ENCODE measurements at places on chromosomes 12 and 14. TPM values are rescaled to one million over a fixed set of nuclear protein-coding genes. Genes with fewer than 3 reads are reported as not detected.
A peak's percentile ranks its signal among the peaks of the same experiment; 100 is the strongest.

SNW1 gene
- total RNA-seq = 88.1 TPM

DNA sequence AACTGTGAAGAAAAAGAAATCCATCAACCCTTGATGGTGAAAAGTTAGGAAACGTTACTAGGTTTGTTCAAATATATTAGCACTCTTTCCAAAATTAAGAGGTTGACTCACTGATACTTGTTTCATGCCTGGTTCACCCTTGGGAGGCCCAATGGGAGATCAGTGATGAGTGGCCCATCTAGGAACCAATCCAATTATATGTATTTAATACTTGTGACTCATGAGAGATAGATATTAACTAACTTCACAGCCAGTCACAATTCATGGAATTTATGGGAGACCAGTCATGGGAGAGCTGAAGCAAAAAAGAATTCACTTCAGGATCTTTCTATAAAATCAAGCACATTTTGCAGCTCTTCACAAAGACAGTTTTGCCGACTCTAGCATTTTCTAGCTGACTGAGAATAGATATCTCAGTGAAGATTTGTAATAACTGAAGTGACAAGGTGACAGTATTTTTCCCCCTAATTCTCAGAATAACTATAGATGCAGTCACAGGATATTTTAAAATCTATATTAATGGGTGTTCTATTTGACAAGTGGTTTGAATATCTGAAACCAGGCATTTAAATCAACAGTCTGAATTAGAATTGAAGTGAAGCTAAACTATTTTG lies 230.2 kb downstream of the EPS8 start:
- no peaks in the 10 kb centered on the region for H3K27me3 ChIP-seq
- no peak for DNase-seq
- no peaks in the 10 kb centered on the region for H3K36me3 ChIP-seq

- no peaks in the 10 kb centered on the region for H3K36me3 ChIP-seq
- H3K27ac ChIP-seq = no peak overlapping the region
- peak; percentile 92 for DNase-seq
- H3K4me1 ChIP-seq = peaks cover 24% of the 10 kb centered on the region
Observed at GRCh38 chr12:6330192-6330591, 11.7 kb downstream of the TNFRSF1A start.

- H3K27me3 ChIP-seq = no peaks in the 10 kb centered on the region
- no peaks in the 10 kb centered on the region for H3K36me3 ChIP-seq
- no peak for DNase-seq
- no peaks in the 10 kb centered on the region for H3K4me1 ChIP-seq
- no peak overlapping the region for H3K27ac ChIP-seq
- H3K4me3 ChIP-seq = no peak overlapping the region
Observed at GRCh38 chr12:8866429-8866828, 44.0 kb downstream of the A2ML1 start.

DNA sequence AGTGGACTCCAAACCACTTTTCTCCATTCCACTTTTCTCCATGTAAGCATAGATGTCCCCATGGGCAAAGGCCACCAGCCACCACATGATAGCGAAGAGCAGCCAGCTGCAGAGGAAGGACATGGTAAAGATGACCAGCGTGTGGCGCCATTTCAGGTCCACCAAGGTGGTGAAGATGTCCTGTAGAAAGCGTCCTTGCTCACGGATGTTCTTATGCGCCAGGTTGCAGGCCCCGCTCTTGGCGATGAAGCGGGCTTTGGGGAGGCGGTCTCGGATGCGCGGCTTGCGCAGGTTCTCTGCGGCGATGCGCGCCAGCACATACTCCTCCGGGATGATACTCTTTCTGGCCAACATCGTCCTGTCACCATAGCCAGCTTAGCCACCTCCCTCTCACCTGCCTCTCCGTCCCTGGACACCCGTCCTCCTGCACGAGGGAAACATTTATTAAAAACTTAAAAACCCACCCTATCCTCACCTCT lies 1.2 kb downstream of the KCNJ8 start:
- no peaks in the 10 kb centered on the region for H3K27me3 ChIP-seq
- peak; percentile 59 for DNase-seq
- H3K36me3 ChIP-seq = no peaks in the 10 kb centered on the region
- H3K27ac ChIP-seq = no peak overlapping the region

OR6C68 gene
- not detected for total RNA-seq

MOK gene
- 4.4 TPM for total RNA-seq

CTSG gene
- not detected for total RNA-seq

DNA sequence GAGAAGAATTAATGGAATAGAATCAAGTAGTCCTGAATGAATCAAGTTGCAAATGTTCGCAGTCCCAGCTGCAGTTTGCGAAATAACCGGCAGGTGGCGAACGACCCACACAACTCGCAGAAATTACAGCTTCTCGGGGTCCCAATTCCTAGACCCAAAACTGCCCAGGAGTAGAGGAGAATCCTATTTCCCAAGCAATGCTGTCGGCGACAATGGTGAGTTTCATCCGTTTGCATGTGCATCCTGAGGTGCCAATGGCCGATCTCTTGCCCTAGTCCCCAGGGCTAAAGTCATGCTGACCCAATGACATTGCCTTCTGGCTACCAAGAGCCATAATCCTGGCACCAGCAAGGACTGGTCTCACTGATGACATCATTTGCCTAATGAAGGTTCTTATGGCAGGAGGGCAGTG lies 8.5 kb upstream of the ASCL1 start:
- H3K27me3 ChIP-seq = no peaks in the 10 kb centered on the region
- H3K4me3 ChIP-seq = no peak overlapping the region

DNA sequence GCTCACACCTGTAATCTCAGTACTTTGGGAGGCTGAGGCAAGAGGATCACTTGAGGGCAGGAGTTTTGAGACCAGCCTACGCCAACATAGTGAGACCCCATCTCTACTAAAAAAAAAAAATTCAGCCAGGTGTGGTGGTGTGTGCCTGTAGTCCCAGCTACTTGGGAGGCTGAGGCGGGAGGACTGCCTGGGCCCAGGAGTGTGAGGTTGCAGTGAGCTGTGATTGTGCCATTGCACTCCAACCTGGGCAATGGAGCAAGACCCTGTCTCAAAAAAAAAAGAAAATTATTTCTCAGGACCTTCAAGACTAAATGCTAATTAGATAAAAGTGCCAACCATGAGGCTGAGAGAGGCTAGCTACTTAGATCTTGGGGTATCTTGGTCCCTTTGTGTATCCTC lies 23.5 kb downstream of the OTUB2 start:
- DNase-seq = no peak
- no peaks in the 10 kb centered on the region for H3K27me3 ChIP-seq
- H3K4me1 ChIP-seq = no peaks in the 10 kb centered on the region
- no peak overlapping the region for H3K27ac ChIP-seq
- H3K36me3 ChIP-seq = peaks cover 69% of the 10 kb centered on the region

GRCh38 chr12:32595251-32595650 lies 83.8 kb upstream of the DNM1L start:
- H3K27me3 ChIP-seq = no peaks in the 10 kb centered on the region
- no peaks in the 10 kb centered on the region for H3K4me1 ChIP-seq
- H3K27ac ChIP-seq = no peak overlapping the region
- H3K36me3 ChIP-seq = no peaks in the 10 kb centered on the region
- H3K4me3 ChIP-seq = no peak overlapping the region
- no peak for DNase-seq

- H3K27ac ChIP-seq = no peak overlapping the region
- H3K4me3 ChIP-seq = no peak overlapping the region
- H3K4me1 ChIP-seq = no peaks in the 10 kb centered on the region
- no peaks in the 10 kb centered on the region for H3K36me3 ChIP-seq
Observed at GRCh38 chr14:55722054-55722453, 142.0 kb downstream of the KTN1 start.

- no peaks in the 10 kb centered on the region for H3K27me3 ChIP-seq
- no peak for DNase-seq
- H3K4me1 ChIP-seq = no peaks in the 10 kb centered on the region
- no peaks in the 10 kb centered on the region for H3K36me3 ChIP-seq
- H3K4me3 ChIP-seq = no peak overlapping the region
Observed at GRCh38 chr14:100389497-100390104, 66.5 kb downstream of the SLC25A47 start.

KRT80 gene
- not detected for total RNA-seq

GRCh38 chr14:57987596-57988300 lies 121.9 kb upstream of the SLC35F4 start:
- no peak for DNase-seq
- H3K36me3 ChIP-seq = no peaks in the 10 kb centered on the region
- 0 out of 2 replicates have a peak, but pooled peaks cover 3% of the 10 kb centered on the region for H3K27me3 ChIP-seq
- H3K4me3 ChIP-seq = no peak overlapping the region

KLRC1 gene
- not detected for total RNA-seq

DNA sequence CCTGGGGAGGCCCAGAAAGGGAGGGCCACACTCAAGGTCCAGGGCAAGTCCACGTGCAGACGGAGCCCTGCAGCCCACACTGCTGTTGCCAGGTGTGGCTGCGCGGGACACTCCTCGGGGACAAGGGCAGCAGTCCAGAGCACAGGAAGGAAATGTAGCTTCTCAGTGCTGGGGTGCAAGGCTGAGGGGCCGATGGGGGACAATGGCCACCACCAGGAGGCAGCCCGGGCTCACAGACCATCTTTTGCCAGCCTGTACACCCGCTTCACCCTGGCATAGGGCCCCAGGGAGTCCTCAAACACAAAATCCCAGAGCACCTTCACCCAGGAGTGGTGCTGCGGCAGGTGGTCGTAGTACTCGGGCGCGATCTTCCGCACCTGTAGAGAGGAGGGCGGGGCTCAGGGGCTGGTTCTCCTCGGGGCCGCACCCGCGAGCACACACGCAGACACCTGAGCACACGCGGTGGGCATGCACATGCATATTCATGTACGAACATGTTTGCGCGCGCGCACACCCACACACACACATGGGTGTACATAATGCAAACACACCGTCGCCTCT lies 12.8 kb downstream of the DEGS2 start:
- H3K4me1 ChIP-seq = peaks cover 10% of the 10 kb centered on the region
- H3K36me3 ChIP-seq = no peaks in the 10 kb centered on the region
- no peak overlapping the region for H3K27ac ChIP-seq
- no peak for DNase-seq
- H3K4me3 ChIP-seq = no peak overlapping the region

GRCh38 chr14:97408937-97409815 lies 612.0 kb downstream of the VRK1 start:
- no peak overlapping the region for H3K4me3 ChIP-seq
- no peaks in the 10 kb centered on the region for H3K27me3 ChIP-seq
- H3K36me3 ChIP-seq = no peaks in the 10 kb centered on the region
- no peak overlapping the region for H3K27ac ChIP-seq
- DNase-seq = no peak

- H3K36me3 ChIP-seq = no peaks in the 10 kb centered on the region
- no peak overlapping the region for H3K27ac ChIP-seq
- H3K4me3 ChIP-seq = no peak overlapping the region
- no peaks in the 10 kb centered on the region for H3K27me3 ChIP-seq
Observed at GRCh38 chr12:57623811-57624390, 9.1 kb downstream of the B4GALNT1 start.

GRCh38 chr14:99615497-99616157 lies 11.6 kb upstream of the CCDC85C start:
- no peaks in the 10 kb centered on the region for H3K36me3 ChIP-seq
- DNase-seq = no peak
- no peaks in the 10 kb centered on the region for H3K27me3 ChIP-seq
- H3K4me3 ChIP-seq = no peak overlapping the region
- no peak overlapping the region for H3K27ac ChIP-seq

GRCh38 chr12:11970155-11970520 lies 100.6 kb upstream of the BCL2L14 start:
- H3K36me3 ChIP-seq = no peaks in the 10 kb centered on the region
- H3K27ac ChIP-seq = no peak overlapping the region
- H3K27me3 ChIP-seq = no peaks in the 10 kb centered on the region
- H3K4me3 ChIP-seq = no peak overlapping the region

DNA sequence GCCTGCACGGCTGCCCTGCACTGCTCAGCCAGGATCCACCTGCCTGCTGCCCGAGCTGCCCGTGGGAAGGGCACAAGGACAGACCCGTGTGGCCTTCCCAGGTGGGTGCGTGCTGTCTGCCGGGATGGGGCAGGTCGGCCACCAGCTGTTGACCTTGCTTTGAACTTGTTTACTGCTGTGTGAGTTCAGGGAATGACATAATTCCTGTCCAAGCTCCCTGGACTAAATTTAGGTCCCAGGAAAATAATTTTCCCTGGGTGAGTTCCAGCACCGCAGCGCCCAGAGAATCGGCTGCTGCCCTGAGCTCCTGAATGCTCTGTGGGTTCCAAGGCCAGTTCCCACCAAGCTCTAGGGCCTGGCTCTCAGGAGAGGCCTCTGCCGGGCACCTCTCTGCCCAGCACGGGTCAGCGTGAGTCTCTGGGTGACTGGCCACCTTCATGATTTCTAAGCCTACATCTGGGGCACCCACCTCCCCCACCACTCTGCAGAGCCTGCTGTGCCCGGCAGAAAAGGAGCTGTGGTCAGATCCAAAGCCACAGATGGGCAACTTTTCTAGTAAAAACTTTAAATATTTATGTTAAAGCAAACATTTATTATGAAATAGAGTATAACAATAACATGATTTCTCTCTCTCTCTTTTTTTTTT lies 27.2 kb upstream of the MLXIP start:
- peaks cover 36% of the 10 kb centered on the region for H3K36me3 ChIP-seq
- H3K4me1 ChIP-seq = no peaks in the 10 kb centered on the region
- no peaks in the 10 kb centered on the region for H3K27me3 ChIP-seq
- no peak overlapping the region for H3K27ac ChIP-seq
- no peak overlapping the region for H3K4me3 ChIP-seq

CLEC6A gene
- total RNA-seq = not detected

RASSF3 gene
- total RNA-seq = 27.4 TPM

GRCh38 chr14:93137864-93138263 lies 22.1 kb upstream of the ITPK1 start:
- no peaks in the 10 kb centered on the region for H3K4me1 ChIP-seq
- no peak overlapping the region for H3K27ac ChIP-seq
- no peak overlapping the region for H3K4me3 ChIP-seq
- no peaks in the 10 kb centered on the region for H3K36me3 ChIP-seq
- no peaks in the 10 kb centered on the region for H3K27me3 ChIP-seq

DDN gene
- total RNA-seq = 9.6 TPM

RASAL1 gene
- total RNA-seq = 3.4 TPM

DNA sequence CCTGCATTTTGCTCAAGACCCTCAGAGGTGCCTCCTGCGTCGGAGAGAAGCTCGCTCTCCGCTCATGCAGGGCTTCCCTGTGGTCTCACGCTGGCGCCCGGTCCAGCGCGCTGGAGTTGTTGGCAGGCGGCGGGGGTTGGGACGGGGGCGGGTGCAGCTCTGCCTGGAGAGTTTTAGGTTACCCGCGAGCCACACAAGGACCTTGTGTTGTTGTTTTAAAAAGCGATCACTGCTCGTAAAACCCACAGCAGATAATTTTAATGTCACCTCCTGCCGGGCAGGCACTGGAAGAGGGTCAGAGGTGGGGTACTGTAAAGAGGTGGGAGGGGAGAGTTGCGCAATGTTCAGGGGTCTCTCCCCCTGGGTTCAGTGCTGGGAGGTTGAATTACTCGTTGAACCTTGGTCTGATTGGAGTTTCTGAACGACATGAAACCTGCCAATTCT lies 850 bp downstream of the SMOC1 start:
- H3K27me3 ChIP-seq = no peaks in the 10 kb centered on the region
- DNase-seq = no peak
- no peaks in the 10 kb centered on the region for H3K36me3 ChIP-seq
- H3K4me3 ChIP-seq = no peak overlapping the region
- no peak overlapping the region for H3K27ac ChIP-seq

HSPA2 gene
- 0.15 TPM for total RNA-seq
